ENCODE measurements at places on chromosomes 13 and 19.

DNA sequence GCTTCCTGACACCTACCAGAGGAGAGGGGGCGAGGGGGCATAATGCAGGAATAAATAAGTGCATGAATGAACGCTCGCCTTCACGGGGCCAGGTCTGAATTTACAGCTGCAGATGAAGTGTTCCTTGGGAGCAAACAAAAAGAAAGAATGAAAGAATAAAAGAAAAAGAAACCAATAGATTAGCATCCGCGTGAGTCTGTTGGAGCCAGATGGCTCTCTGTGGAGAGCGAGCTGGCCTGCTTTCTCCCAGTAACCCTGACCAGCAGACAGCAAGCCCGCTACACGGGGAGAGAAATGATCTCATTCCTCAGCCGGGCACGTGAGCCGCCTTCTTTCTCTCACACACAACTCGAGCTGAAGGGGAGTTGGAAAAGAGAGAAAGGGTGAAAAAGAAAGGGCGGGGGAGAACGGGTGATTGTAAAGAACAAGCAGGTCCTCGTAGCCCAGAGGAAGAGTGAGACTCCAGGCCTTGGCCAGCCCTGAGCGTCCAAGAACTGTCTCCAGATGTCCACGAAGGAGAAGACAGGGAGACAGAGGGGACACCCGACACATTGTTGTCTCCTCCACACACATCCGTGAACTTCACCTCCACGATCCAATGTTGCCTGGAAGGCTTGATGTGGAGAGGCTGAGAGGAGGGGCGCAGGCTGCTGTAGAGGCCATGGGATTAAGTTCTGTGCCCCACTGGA is 81.4 kb downstream of the RNASEH2B start:
- H3K4me3 ChIP-seq = no peak overlapping the region
- H3K27ac ChIP-seq = no peak overlapping the region
- DNase-seq = no peak
- no peaks in the 10 kb centered on the region for H3K27me3 ChIP-seq
- peaks cover 6% of the 10 kb centered on the region for H3K4me1 ChIP-seq

GRCh38 chr13:97385146-97385545 is 48.8 kb upstream of the RAP2A start:
- peaks cover 25% of the 10 kb centered on the region for H3K4me1 ChIP-seq
- no peak for DNase-seq
- no peak overlapping the region for H3K4me3 ChIP-seq
- H3K27ac ChIP-seq = no peak overlapping the region

GRCh38 chr13:104411141-104411765 is 1345.0 kb upstream of the SLC10A2 start:
- no peak overlapping the region for H3K27ac ChIP-seq
- H3K36me3 ChIP-seq = no peaks in the 10 kb centered on the region

GRCh38 chr13:45658586-45659235 is 43.2 kb upstream of the ERICH6B start:
- H3K4me3 ChIP-seq = no peak overlapping the region
- no peaks in the 10 kb centered on the region for H3K36me3 ChIP-seq
- no peak for DNase-seq
- no peaks in the 10 kb centered on the region for H3K27me3 ChIP-seq

DNA sequence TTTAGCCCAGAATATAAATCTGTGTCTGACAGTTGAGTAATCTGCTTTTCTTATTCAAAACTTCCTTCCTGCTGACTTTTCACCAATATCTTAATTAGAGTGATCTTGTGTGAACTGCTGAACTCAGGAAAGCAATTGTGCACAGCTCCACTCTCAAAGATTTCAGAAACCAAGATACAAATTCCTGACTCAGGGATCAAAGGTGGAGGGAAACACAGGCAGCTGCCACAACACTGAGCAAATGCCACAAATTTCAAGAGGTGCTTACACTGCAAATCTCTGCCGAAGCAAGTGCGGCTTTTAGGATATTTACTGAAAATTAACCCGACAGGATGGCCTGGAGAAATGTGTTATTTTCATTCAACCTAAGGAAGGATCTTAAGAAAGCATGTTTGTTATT is 111.4 kb downstream of the STOML3 start:
- H3K4me1 ChIP-seq = no peaks in the 10 kb centered on the region
- H3K4me3 ChIP-seq = no peak overlapping the region
- DNase-seq = no peak
- no peaks in the 10 kb centered on the region for H3K27me3 ChIP-seq

- DNase-seq = no peak
- no peak within 1 kb of the TSS for H3K4me3 ChIP-seq
- H3K36me3 ChIP-seq = peaks cover 52% of the 10 kb centered on the region
These were observed at the start of gene TEKTIP1 for GRCh38 chr19:3538965-3539755. Gene TEKTIP1, plus strand, starts transcription at chr19:3539174. Its CDS starts 4 bp downstream, at chr19:3539178.

- DNase-seq = no peak
- no peaks in the 10 kb centered on the region for H3K36me3 ChIP-seq
- no peaks in the 10 kb centered on the region for H3K4me1 ChIP-seq
- H3K27ac ChIP-seq = no peak overlapping the region
- H3K27me3 ChIP-seq = no peaks in the 10 kb centered on the region
These were observed 1328.4 kb downstream of the PCDH9 start for GRCh38 chr13:65901723-65902122.

DNA sequence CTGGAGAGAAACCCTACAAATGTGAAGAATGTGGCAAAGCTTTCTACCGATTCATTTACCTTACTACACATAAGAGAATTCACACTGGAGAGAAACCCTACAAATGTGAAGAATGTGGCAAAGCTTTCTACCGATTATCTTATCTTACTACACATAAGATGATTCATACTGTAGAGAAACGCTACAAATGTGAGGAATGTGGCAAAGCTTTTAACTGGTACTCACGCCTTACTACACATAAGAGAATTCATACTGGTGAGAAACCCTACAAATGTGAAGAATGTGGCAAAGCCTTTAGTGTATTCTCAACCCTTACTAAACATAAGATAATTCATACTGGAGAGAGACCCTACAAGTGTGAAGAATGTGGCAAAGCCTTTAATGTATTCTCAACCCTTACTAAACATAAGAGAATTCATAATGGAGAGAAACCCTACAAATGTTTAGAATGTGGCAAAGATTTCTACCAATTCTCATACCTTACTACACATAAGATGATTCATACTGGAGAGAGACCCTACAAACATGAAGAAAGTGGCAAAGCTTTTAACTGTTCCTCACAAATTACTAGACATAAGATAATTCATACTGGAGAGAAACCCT is 12.9 kb upstream of the ZNF493 start:
- H3K4me1 ChIP-seq = no peaks in the 10 kb centered on the region
- DNase-seq = no peak
- H3K27me3 ChIP-seq = no peaks in the 10 kb centered on the region
- peaks cover 45% of the 10 kb centered on the region for H3K36me3 ChIP-seq
- H3K4me3 ChIP-seq = no peak overlapping the region
- H3K27ac ChIP-seq = no peak overlapping the region

- H3K27me3 ChIP-seq = no peaks in the 10 kb centered on the region
- H3K27ac ChIP-seq = no peak overlapping the region
- H3K4me3 ChIP-seq = no peak overlapping the region
- H3K36me3 ChIP-seq = peaks cover 68% of the 10 kb centered on the region
- no peak for DNase-seq
- no peaks in the 10 kb centered on the region for H3K4me1 ChIP-seq
These were observed 118.4 kb downstream of the DPF1 start for GRCh38 chr19:38105574-38105973.

All from common myeloid progenitor, CD34-positive (primary cell).